ENCODE measurements at places on chromosomes 13 and 19.

DNA sequence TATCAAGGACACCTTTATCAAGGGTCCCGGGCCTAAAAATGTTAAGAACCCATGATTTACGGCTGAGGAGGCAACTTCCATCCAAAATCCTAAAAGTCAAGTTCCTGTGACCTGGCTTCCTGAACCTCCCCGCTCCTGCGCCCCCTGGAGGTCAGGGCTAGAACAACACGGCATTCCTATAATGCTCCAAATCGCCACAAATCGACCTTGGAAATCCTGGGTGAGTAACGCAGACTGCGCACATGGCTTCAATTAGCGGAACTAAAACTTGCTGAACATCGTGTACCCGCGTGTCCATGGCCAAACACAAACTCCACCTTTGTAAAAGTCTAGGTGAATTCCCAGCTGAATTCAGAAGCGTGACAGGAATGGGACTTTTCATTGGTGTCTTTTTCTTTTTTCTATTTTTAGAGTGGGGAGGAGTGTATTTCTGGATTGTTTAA, 4.3 kb upstream of the C5AR1 start:
- DNase-seq: peak; percentile 89

GRCh38 chr13:99285432-99286182, 21.6 kb downstream of the GPR183 start:
- no peak for DNase-seq

- DNase-seq: no peak
Measured at GRCh38 chr13:105719859-105720258, 815.6 kb downstream of the EFNB2 start.

DNA sequence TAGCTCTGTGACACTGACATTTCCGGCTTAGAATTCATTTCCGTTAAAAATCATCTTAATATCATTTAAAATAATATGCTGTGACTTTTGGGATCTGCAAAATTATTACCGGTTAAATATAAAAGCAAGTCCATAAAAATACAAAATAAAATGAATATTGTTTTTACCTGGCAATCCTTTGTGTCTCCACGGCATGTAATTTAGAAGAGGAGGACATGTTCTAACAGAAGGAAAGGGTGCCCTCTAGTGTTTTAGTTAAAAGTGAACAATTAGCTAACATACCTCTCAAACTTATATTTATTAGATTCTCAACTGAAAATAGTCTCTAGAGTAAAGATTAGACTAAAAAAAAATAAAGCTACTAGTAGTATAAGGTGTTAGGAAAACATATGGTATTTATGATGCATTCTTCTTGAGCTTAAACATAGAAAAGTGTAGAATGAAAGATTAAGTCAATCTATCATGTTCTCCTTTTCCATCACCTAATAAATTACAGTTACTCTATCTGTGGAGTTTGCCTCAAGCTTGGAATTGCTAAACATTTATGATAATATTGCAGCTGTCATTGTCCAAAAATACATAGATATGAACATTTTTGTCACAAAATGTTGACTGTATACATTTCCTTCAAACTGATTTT, 676.7 kb upstream of the SPRY2 start:
- no peak for DNase-seq

DNA sequence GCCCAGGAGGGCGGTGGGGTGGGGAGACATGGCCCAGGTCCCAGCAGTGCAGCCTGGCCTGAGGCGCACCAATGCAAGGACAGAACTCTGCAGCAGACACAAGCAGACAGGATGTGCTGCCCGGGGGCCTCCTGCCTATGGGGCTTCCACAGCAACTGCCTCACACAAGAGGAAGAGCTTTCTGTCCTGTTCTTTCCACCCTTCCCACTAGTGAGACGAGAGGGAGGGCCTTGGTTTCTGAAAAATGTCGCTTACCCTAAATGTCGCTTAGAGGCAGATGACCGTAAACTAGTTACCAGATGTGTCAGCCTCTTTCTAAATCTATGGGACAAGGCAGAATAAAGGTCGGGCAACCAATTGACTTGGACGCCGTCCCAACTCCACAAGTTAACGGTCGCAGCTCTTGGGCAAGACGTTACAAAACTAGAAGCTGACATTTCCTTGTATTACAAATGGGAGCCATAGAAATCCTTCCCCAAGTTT, at the start of gene LAIR1:
Gene LAIR1 (minus strand): TSS at position 157 of the 483 bp plus-strand sequence. CDS start 127 bp downstream, at position 30.
- DNase-seq: peak; percentile 76

DNA sequence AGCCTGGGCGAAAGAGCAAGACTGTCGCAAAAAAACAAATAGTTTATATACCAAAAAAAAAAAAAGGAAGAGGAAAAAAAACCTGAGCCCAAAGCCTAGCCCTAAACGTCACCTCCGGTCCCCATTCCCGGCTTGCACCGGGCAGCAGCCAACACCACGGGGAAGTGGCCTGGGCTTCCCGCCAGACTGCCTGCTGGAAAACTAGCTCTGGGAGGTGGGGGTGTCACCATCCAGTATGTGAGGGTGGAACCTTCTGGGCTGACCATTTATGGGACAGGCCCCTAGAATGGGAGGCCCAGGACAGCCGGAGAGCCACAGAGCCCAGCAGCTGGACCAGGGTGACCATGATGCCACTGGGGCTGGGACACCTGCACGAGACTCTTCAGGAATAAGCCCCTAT, 37.3 kb downstream of the IL12RB1 start:
- peak; percentile 95 for DNase-seq

GRCh38 chr13:39777527-39778061, 122.1 kb downstream of the COG6 start:
- no peak for DNase-seq

DNA sequence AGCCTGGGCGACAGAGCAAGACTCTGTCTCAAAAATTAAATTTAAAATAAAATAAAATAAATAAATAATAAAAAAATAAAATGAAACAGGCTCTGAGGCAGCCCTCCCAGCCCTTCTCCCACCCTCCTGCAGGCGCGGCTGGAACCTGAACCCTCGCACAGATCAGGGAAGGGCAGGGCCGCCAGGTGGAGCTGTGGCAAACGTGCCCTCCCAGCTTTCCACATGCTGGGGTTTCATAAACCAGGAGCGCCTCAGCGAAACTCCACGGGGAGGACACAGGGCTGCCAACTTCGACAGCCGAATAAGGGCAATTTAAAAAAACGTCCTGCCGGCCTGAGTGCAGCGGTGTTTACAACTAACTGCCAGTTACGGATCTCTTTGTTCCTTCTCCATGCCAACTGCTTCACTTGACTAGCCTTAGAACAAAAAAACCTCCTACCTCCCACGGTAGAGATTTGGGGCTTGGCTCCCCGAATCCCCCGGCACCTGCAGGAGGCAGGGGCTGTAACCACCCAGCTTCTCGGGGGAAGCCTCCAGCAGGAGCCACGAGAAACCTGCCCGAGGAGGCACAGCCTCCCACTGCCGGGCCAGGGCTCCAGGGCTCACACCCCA, 15.9 kb downstream of the ZNF787 start:
- peak; percentile 88 for DNase-seq

DNA sequence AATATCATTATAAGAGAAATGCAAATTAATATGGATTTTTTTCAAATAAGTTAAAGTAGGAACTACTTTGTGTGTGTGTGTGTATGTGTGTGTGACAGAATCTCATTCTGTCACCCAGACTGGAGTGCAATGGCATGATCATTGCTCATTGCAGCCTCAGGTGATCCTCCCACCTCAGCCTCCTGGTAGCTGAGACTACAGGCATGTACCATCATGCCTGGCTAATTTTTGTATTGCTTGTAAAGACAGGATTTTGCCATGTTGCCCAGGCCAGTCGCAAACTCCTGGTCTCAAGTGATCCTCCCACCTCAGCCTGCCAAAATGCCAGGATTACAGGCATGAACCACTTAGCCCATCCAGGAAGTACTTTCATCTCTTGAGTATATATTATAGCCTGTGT, 3.2 kb upstream of the ERVV-2 start:
- no peak for DNase-seq

- no peak for DNase-seq
Measured at GRCh38 chr13:26010487-26011207, 41.2 kb downstream of the SHISA2 start.
